ENCODE measurements at places on chromosomes 7 and 10.

- no peak for DNase-seq
Observed at GRCh38 chr7:12729112-12729511, 41.7 kb downstream of the ARL4A start.

DNA sequence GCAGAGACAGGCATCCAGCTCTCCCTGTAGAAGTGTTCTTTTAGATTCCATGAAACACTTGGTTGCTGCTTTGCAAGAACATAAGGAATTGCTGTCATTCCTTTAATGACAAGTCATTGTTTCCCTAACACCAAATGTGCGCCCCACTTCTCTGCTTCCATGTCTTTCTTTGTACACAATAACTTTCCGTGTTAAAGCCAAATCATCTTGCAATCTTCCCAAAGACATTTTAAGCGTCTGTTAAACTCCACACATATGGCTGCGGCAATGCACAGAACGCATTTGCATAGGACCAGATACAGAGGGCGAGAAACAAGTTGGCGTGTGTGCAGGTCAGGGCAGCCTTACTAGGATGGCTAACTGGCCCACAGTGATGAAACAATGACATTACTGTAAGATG, 399.3 kb upstream of the PRKCQ start:
- no peak for DNase-seq

GRCh38 chr10:112948196-112948595, 1.9 kb upstream of the TCF7L2 start:
- no peak for DNase-seq

DNA sequence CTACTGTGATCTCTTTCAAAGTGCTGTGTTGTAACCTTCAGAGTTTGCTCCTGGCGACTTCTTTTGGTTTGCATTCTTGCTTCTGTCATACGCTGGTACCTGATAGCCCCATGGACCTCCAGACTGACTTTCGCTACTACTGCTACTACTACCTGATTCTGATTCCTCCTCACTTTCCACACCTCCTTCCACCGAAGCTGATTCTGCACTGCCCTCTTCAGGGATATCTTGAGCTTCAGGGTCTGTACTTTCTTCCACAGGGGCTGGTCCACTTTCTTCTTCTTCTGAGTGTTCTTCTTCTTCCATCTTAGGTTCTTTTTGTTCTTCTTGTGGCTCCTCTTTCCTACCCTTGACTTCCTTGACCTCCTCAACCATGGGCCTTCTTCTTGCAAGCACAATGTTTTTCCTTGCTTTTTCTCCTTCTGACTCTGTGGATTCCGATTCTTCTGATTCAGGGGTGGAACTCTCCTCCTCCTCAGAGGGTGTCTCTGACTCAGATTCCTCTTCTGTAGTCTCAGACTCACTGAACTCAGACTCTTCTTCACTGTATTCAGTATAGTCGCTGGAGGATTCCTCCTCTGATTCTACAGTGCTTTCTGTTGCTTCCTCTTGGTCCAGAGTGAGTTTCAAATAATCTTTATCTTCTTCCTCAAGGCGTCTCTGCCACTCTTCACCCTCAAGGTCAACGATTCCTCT, 992.2 kb downstream of the PCDH15 start:
- DNase-seq: no peak

GRCh38 chr10:94225589-94225988, 137.2 kb downstream of the NOC3L start:
- DNase-seq: no peak

DNA sequence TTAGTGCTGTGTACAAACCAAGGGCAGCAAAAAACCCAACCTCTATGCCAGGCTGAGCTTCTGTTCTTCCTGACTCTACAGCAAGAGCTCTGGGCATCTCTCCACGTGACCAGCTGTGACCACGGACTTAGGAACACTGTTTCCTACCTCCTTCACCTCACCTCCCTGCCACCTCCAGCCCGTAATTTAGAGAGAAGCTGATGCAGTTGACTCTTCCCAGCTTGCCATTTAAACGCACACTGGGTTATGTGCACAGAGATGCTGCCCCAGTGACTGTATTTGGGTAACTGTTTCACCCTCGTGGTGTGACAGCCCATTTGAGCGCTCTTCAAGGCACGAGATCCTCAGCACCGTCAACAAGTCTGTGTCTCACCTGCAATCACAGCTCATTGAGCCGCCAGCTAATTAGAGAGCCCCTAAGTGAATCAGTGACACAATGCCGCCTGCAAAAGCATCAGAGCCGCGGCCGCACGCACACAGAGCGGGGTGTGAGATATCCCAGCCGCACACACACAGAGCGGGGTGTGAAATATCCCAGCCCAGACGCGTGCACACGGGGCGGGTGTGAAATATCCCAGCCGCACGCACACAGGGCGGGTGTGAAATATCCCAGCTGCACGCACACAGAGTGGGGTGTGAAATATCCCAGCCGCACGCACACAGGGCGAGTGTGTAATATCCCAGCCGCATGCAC, 319.7 kb downstream of the PTPRN2 start:
- peak; percentile 22 for DNase-seq

DNA sequence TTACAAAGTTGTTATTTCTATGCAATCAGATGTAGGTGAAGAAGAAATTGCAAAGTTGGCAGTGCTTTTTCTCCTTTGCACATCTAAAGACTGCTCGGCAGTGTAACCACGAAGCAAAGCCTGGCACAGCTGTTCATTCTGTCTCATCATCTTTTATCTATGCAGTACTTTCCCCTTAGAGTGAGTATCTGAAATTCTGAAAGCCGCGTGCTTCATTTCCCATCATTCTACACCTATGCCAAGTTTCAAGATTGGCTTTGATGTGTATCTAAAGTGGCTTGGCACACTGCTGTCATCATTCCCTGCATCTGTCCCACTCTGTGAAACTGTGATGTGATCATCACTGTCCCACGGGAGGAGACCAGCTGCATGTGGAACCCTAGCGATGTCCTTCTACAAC, 15.2 kb downstream of the SOSTDC1 start:
- DNase-seq: no peak

- DNase-seq: no peak
Observed at GRCh38 chr10:106873770-106874603, 290.5 kb downstream of the SORCS1 start.

DNA sequence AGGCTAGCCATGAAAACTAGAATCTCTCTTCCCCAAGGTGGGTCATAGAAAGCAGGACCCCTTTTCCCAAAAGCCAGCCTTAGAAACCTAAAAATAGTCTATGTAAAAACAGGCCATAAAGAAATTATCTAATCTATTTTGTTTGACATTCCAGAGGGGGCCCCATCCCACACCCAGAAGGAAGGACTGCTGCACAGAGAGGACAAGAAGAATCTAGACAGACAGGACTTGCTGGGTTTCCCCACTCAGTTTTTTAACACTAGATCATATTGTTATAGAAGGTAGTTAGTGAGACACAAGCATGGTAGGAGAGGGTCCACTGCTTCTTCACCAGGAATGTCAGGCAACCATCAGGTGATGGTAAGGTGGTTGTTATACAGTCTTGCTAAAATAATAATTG, 357.0 kb downstream of the LRRTM3 start:
- no peak for DNase-seq

- no peak for DNase-seq
Observed at GRCh38 chr10:95388539-95388938, 97.7 kb upstream of the PDLIM1 start.

DNA sequence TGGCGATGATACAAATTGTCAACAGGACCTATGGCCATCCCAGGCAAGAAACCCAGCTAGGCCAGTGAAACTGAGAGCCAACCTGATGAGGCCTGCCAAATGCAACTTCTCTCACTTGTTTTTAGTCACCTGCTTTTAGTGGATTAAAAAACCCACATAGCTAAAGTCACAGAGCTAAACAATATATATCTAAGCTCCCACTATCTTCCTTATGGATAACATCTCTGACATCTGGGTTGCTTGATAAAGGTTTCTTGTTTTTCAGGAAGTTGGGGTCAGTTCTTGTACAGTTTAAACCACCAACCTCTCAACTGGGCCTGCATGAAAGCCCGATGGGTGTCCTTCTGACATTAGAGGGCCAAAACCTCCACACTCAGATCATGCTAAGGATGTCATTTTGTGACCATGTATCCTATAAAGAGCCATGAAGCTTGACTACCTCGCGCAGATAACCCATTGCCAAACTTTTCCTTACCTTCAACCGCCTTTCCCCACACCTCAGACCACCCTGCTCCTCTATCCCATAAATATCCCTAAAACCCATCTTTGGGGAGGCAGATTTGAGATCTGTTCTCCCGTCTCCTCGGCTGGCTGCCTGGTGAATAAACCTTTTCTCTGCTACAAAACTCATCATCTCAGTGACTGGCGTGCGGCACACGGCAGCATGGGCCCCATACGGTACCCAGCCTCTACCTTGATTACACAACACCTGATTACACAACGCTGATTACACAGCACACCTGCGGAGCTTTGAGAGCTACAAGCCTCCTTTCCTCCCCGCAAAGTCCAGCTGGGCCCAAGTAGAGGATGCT, 797 bp upstream of the STMP1 start:
- DNase-seq: no peak

GRCh38 chr7:122304996-122305421, 459 bp upstream of the FEZF1 start:
- no peak for DNase-seq

GRCh38 chr7:36208997-36209813, 56.2 kb downstream of the EEPD1 start:
- peak; percentile 68 for DNase-seq

DNA sequence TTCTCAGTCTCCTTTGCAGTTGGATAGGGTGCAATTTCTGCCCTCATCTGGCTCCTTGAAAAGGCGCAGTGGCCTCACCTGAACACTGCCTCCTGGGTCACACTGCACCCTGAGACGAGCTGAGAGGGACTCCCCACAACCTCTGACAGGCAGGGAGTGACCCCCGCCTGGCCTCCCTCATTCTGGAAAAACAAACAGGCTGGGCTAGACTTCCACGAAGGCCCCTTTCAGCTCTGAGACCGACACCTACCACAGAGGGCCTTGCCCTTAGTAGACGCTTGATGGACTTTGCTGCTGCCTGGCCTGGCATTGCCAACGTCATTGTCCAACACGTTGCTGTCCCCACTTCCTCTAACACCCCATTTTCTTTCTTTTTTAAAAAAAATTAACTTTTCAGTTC, 8.6 kb downstream of the FAM241B start:
- DNase-seq: peak; percentile 39

DNA sequence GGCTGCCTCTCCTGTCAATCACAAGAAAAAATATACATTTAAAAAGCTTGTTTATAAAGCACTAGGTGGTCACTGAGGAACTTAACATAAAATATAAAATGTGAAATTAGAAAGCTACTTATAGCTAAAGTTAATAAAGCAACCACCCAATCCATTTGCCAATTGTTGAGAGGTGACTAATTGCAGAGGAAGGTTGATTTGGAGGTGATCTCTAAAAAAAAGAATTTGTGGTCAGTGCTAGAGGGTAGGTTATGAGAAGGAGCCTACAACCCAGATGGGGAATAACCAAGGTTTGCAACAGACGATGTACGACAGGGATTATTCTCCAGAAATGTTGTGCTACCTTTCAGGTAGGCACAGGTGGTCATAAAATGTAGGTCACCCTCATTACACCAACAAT, 444.2 kb upstream of the C7orf33 start:
- DNase-seq: no peak

- peak; percentile 14 for DNase-seq
Observed at GRCh38 chr10:47297866-47298540, 2.0 kb upstream of the GDF10 start.

GRCh38 chr7:18019555-18019954, 8.1 kb downstream of the PRPS1L1 start:
- DNase-seq: no peak

GRCh38 chr7:23470330-23471105, at the start of gene IGF2BP3:
TSS of gene IGF2BP3 (minus strand) at chr7:23470491. CDS start at chr7:23470110, 381 bp downstream.
- DNase-seq: peak; percentile 67

DNA sequence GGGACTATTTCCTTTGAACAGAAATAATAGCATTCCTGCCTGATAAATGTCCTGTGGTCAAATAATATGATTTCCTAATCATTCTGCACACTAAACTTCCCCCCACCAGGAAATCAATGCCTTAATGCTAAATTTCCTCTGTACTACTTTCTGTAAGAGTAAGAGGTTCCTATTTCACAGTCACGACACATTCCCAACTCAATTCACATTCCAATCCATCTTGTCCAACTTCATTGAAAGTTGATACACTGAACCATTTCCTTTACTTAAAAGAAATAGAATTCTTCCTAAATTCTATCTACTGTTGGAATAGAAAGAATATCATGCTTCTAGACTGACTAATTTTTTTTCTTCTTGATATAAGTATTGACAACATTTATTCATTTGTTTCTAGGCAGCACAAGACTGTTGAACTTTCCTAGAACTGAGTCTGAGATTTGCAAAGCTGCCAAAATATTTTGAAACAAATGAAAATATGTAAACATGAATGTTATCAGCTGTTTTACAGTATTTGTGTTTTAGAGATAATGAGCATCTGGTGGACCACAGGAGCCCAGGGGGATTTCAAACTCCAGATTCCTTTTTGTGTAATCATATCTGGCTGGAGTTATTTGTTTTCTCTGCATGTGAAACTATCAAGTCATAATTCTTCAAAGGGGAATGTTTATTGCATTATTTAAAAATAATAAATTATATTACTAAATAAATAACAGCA, 121.5 kb downstream of the TPST1 start:
- no peak for DNase-seq

DNA sequence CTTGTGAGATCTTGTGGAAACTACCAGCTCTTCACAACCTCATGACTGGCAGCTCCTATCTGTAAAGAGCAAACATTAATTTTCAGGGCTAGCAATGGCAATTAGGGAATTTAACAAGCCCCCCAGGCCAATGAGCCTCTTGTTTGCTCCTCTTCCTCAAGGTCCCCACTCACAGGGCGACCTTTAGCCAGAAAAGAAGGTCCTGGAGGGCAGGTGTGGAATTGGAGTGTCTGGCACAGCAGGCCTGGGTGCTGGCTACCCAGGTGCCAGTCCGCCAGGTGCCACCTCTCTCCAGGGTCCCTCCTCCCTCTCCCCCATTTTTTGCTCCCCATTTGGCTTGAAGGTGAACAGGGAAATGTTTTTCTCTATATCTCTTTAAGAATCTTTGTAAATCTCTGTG, 1.9 kb upstream of the CEP55 start:
- no peak for DNase-seq

GRCh38 chr10:52092390-52092789, 221.7 kb upstream of the DKK1 start:
- no peak for DNase-seq

GRCh38 chr7:46220066-46220630, 299.1 kb upstream of the IGFBP3 start:
- DNase-seq: no peak

DNA sequence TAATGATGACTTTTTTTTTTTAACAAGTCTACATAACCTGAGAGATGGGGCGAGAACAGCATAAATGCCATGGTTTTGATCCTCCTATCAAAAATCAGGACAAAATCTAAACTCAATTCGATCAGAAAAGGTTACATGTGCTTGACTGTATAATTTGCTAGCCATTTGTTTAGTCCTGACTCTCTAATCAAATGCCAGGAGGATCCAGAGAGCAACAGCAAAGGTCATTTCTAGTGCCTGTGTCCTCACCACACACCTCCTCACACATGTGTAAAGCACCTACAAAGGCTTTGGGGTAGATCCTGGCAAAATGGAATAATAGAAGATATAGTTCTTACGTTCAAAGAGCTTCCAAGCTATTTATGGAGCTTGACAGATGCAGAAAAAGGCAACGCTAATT, 11.0 kb upstream of the FAS start:
- DNase-seq: no peak
